ENCODE measurements at places on chromosomes 12 and 14.
A peak's percentile ranks its signal among the peaks of the same experiment; 100 is the strongest.

- DNase-seq = no peak
Observed at GRCh38 chr12:80697270-80697887, 10.1 kb upstream of the MYF6 start.

- peak; percentile 38 for DNase-seq
Observed at GRCh38 chr14:39102265-39102968, 618 bp downstream of the SEC23A start.

GRCh38 chr14:31139301-31139847 lies 68.2 kb downstream of the HECTD1 start:
- DNase-seq = no peak

GRCh38 chr14:99378782-99379214 lies 101.9 kb downstream of the SETD3 start:
- DNase-seq = no peak

GRCh38 chr14:38419579-38419978 lies 163.7 kb upstream of the CLEC14A start:
- no peak for DNase-seq

DNA sequence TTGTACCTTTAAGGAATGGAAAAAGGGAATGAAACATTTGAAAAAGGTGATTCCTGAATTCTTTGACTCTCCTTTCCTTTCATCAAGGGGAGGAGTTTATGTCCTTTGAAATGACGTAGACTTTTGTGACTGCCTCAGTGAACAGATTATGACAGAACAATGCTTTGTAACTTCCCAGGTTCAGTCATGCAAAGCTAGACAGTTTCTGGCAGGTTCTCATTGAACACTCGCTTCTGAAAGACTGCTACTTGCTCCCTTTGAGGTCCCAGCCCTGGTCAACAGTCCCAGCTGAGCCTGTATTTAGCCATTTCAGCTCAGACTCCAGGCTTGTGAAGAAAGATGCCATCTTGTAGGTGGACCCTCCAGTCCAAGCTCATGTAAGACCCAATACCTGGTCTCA lies 1178.9 kb downstream of the BCL11B start:
- no peak for DNase-seq

DNA sequence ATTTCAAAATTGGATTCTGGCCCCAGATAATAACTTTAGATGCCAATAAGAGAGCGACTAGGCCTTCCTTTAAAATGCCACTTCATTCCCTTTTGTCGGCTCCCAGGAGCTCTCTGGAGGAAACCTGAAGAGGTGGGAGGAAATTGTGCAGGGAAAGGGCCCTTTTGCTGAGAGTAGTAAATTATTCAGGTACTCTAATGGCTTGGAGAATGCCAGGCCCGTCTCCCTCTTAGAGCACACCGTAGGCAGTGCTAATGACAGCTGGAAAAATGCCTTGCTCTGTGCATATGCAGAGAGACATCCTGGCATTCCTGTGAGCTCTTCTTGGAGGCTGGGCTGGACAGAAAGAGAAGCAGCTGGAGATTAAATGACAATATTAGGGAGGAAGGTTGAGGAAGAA lies 115.0 kb upstream of the RPH3A start:
- no peak for DNase-seq

DNA sequence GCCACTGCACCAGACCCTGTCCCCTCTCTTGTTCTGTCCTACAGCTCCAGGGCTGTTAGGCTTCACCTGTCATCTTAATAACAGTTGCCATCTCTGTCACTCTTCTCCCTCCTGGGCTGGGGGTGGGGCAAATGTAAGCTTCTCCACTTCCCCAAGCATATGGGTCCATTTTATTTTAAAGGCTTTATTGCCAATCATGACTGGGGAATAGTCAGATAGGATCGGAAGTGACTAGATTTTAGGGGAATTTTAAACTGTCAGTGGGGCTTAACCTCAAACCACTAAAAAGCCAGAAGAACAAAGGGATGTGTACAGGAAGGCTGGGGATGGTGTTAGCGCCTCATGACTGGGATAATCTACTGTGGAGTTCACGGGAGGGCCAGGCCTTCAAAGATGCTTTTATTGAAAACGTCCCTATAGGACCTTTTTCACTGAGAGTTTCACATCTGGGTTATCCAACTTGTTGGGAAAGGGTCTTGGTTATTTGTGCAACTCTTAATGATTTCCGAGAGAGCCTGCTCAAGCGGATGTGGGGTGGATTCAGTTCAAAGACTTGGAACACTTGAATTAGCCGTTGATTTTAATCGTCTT lies 41.6 kb downstream of the CHST11 start:
- no peak for DNase-seq
